Activated CD4-positive, alpha-beta T cell treated with anti-CD3 and anti-CD28 coated beads for 4 hours (primary cell): ENCODE measurements at places on chromosomes 5 and 9.

DNA sequence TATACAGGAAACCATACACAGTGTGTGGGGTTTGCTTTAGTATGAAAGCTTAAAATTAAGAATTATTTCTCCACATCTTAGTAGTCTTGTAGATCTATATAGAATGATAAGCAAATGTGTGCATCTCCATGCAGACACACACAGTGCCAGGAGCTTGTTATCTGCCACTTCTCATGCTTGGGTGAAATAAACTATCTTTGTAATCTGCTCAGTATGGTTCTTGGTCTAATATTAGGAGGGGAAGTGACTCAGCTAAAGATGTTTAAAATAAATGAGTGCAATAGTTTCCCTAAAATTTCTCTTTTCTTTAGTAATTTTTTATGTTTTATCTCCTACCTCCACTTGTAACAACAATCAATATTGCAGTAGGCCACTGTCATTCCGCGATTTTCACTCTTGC, 689.6 kb downstream of the TAF11L14 start:
- no peak for DNase-seq

DNA sequence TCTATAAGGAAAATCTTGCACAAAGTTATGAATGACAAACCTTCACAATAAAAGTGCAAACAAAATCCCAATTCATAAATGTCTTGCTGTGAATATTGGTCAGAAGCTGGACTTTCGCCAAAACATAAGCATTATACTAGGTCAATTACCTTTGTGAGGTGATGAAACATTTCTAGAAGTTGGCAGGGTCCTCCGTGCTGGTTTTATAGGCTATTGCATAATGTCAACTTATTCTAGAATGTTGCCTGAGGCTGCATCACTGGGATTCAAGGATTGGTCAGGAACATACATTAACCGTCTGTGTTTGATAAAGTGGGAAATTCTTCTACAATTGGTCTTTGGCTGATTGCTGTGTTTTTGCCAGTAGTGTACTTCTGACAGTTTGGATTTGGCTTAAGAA, 49.8 kb upstream of the PALM2AKAP2 start:
- no peak for DNase-seq

- DNase-seq: no peak
Measured at GRCh38 chr5:75089137-75089536, 36.8 kb upstream of the GCNT4 start.

DNA sequence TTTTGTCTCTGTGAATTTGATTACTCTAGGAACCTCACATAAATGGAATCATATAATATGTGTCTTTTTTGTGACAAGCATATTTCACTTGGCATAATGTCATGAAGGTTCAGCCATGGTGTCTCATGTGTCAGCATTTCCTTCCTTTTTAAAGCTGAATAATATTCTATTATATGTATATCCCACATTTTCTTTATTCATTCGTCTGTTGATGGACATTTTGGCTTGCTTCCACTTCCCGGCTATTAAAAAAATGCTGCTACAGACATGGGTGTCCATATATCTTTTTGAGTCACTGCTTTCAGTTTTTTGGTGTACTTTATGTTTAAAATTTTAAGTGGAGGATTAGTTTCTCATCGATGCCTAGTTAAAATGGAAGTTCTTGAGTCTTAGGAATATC, 59.8 kb upstream of the C5orf63 start:
- DNase-seq: no peak

DNA sequence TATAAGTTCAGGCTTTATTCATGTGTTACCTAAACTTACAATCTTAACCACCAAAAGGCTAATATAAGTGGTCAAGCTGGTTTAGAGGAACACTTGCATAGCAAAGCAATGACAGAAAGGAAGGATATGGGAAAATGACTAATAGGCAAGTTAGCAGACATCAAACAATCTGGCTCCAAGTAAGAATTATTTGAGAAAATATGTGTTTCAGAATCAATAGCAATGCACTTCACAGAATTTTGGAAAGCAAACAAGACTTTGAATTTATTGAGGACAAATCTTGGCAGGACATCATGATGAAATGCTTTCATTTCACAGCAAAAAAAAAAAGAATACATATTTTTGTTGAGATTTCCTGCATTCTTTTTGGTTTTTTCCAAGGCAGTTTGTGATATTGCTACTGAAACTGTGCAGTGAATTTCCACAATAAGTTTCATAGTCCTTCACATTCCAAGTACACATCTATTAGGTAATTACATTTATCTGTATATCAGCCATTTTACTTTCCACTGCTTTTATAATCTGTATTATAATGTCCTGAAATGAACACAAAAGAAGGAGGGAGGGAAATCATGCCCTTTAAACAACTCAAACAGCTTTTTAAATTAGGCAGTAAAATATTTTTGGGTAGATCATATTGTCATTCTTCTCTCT, 417.9 kb downstream of the NR2F1-AS1 start:
- DNase-seq: no peak

- no peak for DNase-seq
Measured at GRCh38 chr5:52767766-52768480, 19.8 kb upstream of the ITGA1 start.
